ENCODE measurements at places on chromosomes 6 and 20. TPM values are rescaled to one million over a fixed set of nuclear protein-coding genes. Genes with fewer than 3 reads are reported as not detected.

GRCh38 chr20:12555369-12555768 lies 453.4 kb upstream of the SPTLC3 start:
- H3K36me3 ChIP-seq: no peaks in the 10 kb centered on the region
- no peak overlapping the region for H3K4me3 ChIP-seq
- H3K4me1 ChIP-seq: no peaks in the 10 kb centered on the region
- DNase-seq: no peak

GRCh38 chr6:16769131-16769985 lies 8.1 kb upstream of the ATXN1 start:
- peak overlapping the region; percentile 41 for H3K27ac ChIP-seq
- H3K36me3 ChIP-seq: peaks cover 3% of the 10 kb centered on the region
- H3K4me3 ChIP-seq: peak overlapping the region; percentile 21
- DNase-seq: peak; percentile 19
- H3K27me3 ChIP-seq: no peaks in the 10 kb centered on the region

GRCh38 chr6:96926425-96926824 lies 1.9 kb downstream of the KLHL32 start:
- peaks cover 7% of the 10 kb centered on the region for H3K36me3 ChIP-seq
- no peak overlapping the region for H3K4me3 ChIP-seq
- H3K27me3 ChIP-seq: peaks cover 8% of the 10 kb centered on the region

DNA sequence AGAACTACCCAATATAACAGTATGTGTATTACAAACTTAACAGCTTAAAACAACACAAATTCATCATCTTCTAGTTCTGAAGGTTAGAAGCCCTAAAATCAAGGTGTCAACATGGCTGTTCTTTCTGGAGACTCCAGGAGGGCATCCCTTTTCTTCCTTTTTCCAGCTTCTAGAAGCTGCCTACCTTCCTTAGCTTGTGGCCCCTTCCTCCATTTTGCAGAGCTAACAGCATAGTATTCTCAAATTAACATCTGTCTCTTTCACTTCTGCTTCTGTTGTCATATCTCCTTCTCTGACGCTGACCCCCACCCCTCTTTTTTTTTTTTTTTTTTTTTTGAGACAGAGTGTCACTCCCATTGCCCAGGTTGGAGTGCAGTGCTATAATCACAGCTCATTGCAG lies 52.8 kb upstream of the AKIRIN2 start:
- no peaks in the 10 kb centered on the region for H3K36me3 ChIP-seq
- no peak overlapping the region for H3K27ac ChIP-seq
- H3K4me3 ChIP-seq: no peak overlapping the region
- no peaks in the 10 kb centered on the region for H3K27me3 ChIP-seq
- no peak for DNase-seq
- H3K4me1 ChIP-seq: peaks cover 11% of the 10 kb centered on the region

GRCh38 chr6:16929809-16930208 lies 168.5 kb upstream of the ATXN1 start:
- no peak for DNase-seq
- no peak overlapping the region for H3K27ac ChIP-seq
- no peaks in the 10 kb centered on the region for H3K36me3 ChIP-seq
- no peak overlapping the region for H3K4me3 ChIP-seq

- no peaks in the 10 kb centered on the region for H3K36me3 ChIP-seq
- no peak for DNase-seq
- H3K4me3 ChIP-seq: no peak overlapping the region
Measured at GRCh38 chr6:19602434-19603013, 234.6 kb upstream of the ID4 start.

DNA sequence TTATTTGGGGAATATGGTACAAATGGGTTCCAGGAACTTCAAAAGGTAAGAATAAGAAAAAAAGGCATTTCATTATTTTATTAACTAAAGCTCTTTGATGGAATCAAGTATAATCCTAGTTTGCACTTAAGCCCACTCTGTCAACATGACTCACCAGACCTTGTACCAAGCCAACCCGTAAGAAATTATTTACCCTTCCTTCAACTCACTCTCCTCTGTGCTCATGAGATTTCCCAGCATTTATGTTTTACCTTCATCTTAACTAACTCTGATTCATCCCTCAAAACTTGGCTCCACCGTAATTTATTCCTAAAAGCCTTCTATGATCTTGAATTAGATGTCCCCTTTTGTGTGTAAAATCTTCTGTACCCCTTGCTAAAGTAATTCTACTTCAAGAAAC lies 308.7 kb downstream of the PKHD1 start:
- DNase-seq: no peak
- H3K27ac ChIP-seq: no peak overlapping the region
- no peak overlapping the region for H3K4me3 ChIP-seq
- H3K27me3 ChIP-seq: no peaks in the 10 kb centered on the region
- no peaks in the 10 kb centered on the region for H3K4me1 ChIP-seq
- H3K36me3 ChIP-seq: no peaks in the 10 kb centered on the region

DNA sequence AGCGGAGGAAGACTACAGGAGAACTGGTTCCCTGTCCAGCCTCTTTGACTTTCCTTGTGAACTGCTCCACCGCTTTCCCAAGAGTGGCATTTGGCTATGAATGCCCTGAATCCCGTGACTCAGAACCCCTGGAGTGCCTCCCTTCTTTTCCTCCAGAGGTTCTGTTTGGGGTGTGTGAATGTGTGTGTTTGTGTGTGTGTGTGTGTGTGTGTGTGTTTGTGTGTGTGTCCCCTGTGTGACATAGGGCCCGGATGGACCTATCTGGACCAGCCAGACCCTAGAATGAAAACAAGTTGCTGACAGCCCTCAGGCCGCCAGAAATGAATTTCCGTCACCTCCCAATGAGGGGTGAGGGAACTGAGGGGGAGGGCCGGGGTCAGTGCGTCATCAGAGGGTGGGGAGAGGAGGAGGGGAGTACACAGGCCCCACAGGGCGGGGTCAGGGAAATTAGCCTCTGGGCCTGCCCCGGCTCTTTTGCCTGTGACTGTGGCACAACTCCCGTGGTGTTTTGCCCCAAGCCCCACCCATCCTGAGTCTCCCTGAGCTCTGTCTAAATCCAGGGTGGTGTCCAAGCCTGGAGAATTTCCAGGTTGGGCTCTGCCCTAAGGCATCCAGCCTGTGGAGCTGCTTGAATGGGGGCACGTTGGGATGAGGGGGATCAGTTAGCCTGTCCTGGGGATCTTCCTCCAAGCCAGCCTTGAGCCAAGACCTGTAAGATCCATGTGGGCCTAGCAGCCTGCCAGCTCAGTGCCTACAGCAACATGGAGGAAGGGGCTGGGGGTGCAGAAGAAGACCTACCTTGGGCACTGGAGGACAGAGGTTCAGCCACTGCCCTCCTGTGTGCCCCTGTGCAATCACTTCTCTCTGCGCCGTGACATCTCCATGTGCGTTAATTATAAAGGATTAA lies 15.2 kb upstream of the MRPS18A start:
- DNase-seq: no peak
- H3K27ac ChIP-seq: no peak overlapping the region
- peaks cover 62% of the 10 kb centered on the region for H3K27me3 ChIP-seq
- peaks cover 12% of the 10 kb centered on the region for H3K4me1 ChIP-seq
- no peaks in the 10 kb centered on the region for H3K36me3 ChIP-seq

GRCh38 chr20:5211803-5212714 lies 85.3 kb downstream of the CDS2 start:
- no peaks in the 10 kb centered on the region for H3K27me3 ChIP-seq
- DNase-seq: no peak
- peak overlapping the region; percentile 59 for H3K27ac ChIP-seq
- no peak overlapping the region for H3K4me3 ChIP-seq
- no peaks in the 10 kb centered on the region for H3K4me1 ChIP-seq
- no peaks in the 10 kb centered on the region for H3K36me3 ChIP-seq

DNA sequence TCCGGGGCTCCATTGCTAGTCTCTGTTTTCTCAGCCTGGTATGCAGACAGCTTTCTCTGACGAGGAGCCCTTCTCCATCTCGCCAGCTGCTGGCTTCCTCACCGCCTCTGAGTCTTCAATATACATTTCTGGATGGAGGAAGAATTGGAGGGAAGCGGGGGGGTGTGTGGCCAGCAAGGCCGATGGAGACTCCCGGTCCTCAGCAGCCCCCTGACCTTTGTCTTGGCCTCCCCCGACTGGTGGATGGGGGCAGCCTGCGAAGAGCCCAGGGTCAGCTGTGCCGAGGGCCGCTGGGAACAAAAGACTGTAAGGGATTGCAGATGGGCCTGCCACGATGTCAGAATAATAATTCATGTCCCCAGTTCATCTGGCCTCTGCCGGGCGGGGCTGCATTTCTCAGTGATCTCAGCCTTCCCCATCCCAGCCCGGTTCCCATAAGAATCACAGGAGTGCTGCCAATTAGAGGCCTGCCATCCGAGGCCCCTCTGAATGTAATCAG lies 54.3 kb upstream of the STX16 start:
- H3K27ac ChIP-seq: no peak overlapping the region
- H3K27me3 ChIP-seq: peaks cover 39% of the 10 kb centered on the region
- DNase-seq: no peak
- H3K36me3 ChIP-seq: peaks cover 2% of the 10 kb centered on the region
- no peak overlapping the region for H3K4me3 ChIP-seq

- H3K27ac ChIP-seq: no peak overlapping the region
- H3K4me1 ChIP-seq: no peaks in the 10 kb centered on the region
- H3K36me3 ChIP-seq: no peaks in the 10 kb centered on the region
Measured at GRCh38 chr6:80548532-80548931, 442.1 kb downstream of the BCKDHB start.

- peaks cover 57% of the 10 kb centered on the region for H3K27me3 ChIP-seq
- no peak overlapping the region for H3K4me3 ChIP-seq
- no peak for DNase-seq
- H3K27ac ChIP-seq: no peak overlapping the region
- H3K4me1 ChIP-seq: no peaks in the 10 kb centered on the region
- H3K36me3 ChIP-seq: peaks cover 7% of the 10 kb centered on the region
Measured at GRCh38 chr20:16692442-16692841, 37.4 kb upstream of the SNRPB2 start.

DNA sequence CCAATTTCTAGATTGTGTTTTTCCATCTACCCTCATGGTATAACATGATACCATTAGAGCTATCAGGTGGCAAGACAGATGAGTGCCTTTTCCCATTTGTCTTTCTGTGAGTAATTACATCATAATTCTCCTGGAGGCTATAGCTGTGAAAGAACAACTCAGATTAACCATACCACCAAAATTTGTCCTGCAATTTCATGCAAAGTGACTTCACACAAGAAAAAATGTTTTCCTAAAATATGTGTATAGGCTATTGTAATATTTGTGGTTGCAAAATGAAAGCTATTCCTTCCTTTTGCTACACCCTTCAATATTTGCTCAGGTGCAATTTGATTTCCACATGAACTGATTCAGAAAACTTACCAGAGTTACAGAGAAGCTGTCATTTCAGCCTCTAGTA lies 547.7 kb upstream of the ID4 start:
- H3K4me1 ChIP-seq: no peaks in the 10 kb centered on the region
- H3K27ac ChIP-seq: no peak overlapping the region
- no peak overlapping the region for H3K4me3 ChIP-seq

GRCh38 chr6:111157412-111157811 lies 70.1 kb downstream of the SLC16A10 start:
- no peak for DNase-seq
- H3K4me3 ChIP-seq: peak overlapping the region; percentile 71
- H3K36me3 ChIP-seq: peaks cover 2% of the 10 kb centered on the region
- peak overlapping the region; percentile 34 for H3K27ac ChIP-seq
- H3K4me1 ChIP-seq: peaks cover 10% of the 10 kb centered on the region

DNA sequence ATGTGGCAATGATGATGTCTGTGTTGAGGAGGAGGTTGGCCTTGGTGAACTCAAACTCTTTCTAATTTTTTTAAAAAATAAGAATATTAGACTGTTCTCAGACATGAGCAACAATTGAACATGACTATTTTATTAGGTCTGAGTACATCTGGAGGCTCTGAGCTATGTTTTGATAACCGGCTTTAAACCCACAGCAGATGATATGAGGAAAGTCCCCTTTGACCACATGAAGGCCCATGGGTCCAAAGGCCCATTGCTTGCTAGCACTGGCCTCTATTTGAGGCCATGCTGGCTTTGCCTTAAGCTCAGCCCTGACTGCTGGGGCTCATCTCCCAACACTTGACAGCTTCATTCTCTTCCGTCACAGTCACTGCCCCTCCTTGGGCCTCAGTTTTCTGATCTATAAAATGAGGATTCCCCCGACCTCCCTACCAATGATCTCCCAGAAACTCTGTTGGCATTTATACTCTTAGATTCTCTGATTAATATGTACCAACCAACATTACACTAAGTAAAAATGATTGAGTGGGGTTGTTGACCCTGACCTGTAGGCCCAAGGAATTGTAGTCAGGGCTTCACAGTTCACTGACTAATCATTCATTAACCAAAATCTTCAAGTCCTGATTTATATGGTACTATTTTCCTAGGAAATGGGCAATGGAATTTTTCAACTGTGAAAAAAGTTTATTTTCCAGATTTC lies 23.9 kb upstream of the TINAG start:
- no peak overlapping the region for H3K27ac ChIP-seq
- H3K4me1 ChIP-seq: no peaks in the 10 kb centered on the region
- no peaks in the 10 kb centered on the region for H3K36me3 ChIP-seq
- no peak for DNase-seq
- H3K27me3 ChIP-seq: no peaks in the 10 kb centered on the region

- H3K27ac ChIP-seq: no peak overlapping the region
- DNase-seq: no peak
- H3K27me3 ChIP-seq: peaks cover 20% of the 10 kb centered on the region
- peaks cover 2% of the 10 kb centered on the region for H3K4me1 ChIP-seq
- H3K36me3 ChIP-seq: peaks cover 2% of the 10 kb centered on the region
- no peak overlapping the region for H3K4me3 ChIP-seq
Measured at GRCh38 chr6:109291902-109292301, 90.4 kb downstream of the CD164 start.

The PI16 gene
- total RNA-seq: 28.5 TPM

The DEFB124 gene
- not detected for total RNA-seq

The HLA-DQA2 gene
- total RNA-seq: 3.4 TPM

The NOL7 gene
- 44.3 TPM for total RNA-seq

The SCRT2 gene
- total RNA-seq: not detected

The BFSP1 gene
- 0.21 TPM for total RNA-seq

The HUS1B gene
- 4.5 TPM for total RNA-seq
